Right lobe of liver (tissue), 6 donors: ENCODE measurements at places on chromosomes 6 and 20. TPM values are rescaled to one million over a fixed set of nuclear protein-coding genes. Genes with fewer than 3 reads are reported as not detected.

DNA sequence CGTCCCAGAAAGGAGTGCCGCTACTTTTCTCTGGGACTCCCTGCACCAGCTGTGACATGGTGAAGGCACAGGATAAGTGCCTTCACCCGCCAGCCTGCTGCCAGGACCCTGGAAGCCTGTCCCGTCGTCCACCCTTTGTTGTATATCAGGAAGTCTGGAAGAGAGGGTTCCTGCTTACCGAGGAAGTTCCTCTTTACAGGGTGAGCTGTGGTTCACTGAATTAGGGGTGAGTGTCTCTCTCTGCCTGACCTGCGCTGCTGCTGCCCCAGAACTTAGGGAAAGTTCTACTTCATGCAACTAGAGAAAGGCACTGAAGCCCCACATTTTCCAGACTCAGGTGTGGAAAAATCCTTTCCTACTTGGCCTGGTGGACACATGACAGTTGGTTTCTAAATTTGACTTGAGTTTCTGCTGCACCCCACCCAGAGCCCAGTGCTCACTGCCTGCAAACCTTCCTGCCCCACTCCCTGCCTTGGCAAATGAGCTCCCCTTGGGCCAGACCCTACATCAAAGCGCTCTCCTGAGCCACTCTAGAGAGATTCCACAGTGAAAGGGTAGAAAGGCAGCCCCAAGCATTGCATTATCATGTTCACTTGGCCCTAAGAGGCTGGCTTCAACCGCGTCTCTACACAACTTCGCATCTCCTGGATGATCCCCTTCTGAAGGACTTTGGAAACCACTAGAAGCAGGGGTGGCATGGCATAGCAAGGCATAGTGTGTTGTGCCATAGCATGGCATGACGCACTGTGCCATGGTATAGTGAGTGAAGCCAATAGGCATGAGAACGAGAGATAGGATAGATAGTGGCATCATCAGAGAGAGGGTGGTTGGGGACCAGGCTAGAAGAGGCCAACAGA, 215.8 kb upstream of the CDYL start:
- DNase-seq: no peak
- no peaks in the 10 kb centered on the region for H3K4me1 ChIP-seq
- H3K4me3 ChIP-seq: no peak overlapping the region
- H3K36me3 ChIP-seq: no peaks in the 10 kb centered on the region

DNA sequence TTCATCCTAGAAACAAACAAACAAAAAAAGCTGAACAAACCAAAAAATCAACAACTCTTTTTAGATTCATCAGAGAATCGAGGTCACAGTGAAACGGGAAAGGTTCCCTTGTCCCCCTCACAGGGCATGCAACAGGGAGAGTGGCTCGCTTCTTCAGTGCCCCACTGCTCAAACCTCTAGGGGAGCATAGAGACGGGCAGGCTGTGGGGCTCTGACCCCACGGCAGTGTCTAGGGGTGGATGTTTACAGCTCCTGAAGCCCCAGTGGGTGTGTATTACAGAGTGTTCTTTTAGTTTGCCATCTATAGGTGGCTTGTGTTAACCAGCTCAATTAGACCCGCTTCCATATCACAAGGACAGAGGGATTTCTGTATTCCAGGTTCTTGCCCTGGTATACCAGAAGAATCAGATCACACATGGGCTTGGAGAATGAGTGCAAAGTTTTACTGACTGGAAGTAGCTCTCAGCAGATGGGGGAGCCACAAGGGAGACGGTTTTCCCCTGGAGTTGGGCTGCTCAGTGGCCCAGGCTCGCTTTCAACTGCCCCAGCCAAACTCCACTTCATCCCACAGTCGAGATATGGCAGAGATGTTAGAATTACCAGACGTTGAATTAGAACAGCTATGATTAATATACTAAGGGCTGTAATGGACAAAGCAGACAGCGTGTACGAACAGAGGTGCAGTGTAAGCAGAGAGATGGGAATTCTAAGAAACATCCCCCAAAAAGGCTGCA, 192.6 kb upstream of the CST7 start:
- H3K4me1 ChIP-seq: no peaks in the 10 kb centered on the region
- no peaks in the 10 kb centered on the region for H3K27me3 ChIP-seq
- no peak for DNase-seq

- no peak overlapping the region for H3K4me3 ChIP-seq
- no peak overlapping the region for H3K27ac ChIP-seq
Observed at GRCh38 chr20:32336918-32337347, 21.2 kb upstream of the ASXL1 start.

GRCh38 chr6:119052987-119053386, 25.5 kb downstream of the FAM184A start:
- no peak overlapping the region for H3K4me3 ChIP-seq
- H3K36me3 ChIP-seq: no peaks in the 10 kb centered on the region

Gene CRISP2
- total RNA-seq: not detected

DNA sequence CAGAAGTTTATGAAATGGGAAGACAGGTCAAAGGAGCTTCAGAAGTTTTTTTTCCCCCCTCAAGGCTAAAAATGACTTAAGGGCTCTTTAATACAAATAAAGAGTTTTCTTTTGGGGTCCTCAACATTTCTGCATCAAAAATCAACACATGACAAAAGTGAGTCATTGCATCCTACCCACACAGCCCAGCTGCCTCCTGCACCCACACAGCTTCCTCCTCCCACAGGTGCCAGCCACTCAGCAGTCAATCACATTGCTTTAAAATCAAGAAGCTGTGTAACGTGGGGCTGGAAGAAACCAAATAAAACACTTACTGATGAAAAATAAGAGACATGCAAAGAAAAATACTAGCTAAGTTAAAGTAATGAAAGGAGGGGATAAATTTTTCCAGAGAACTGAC, 68.5 kb downstream of the MAP3K5 start:
- no peaks in the 10 kb centered on the region for H3K36me3 ChIP-seq
- no peak overlapping the region for H3K4me3 ChIP-seq
- no peak for DNase-seq
- H3K4me1 ChIP-seq: peaks cover 18% of the 10 kb centered on the region
- H3K27me3 ChIP-seq: no peaks in the 10 kb centered on the region

Gene RHAG
- not detected for total RNA-seq

Gene SNAP25
- not detected for total RNA-seq

DNA sequence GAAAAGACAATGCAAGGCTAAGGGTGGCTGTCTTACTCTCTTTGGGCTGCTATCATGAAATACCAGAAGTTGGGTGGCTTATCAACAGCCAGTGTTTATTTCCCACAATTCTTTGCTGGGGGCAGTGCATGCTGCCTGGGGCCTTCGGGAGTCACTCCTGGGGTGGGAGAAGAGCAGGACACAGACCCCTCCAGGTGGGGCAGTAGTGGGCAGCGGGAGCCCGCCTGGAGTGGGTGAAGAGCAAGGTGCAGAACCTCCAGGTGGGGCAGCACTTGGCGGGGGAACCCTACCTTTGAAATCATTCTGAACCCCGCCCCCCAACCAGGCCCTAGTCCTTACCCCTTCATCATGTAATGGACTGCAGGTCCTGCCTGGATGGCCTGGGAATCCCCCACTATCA, 69.6 kb upstream of the THBS2 start:
- H3K4me3 ChIP-seq: no peak overlapping the region
- no peaks in the 10 kb centered on the region for H3K27me3 ChIP-seq
- no peak for DNase-seq
